Suppressor macrophage treated with lipopolysaccharide for 1 hour (primary cell): ENCODE measurements at places on chromosomes 1 and 21.

DNA sequence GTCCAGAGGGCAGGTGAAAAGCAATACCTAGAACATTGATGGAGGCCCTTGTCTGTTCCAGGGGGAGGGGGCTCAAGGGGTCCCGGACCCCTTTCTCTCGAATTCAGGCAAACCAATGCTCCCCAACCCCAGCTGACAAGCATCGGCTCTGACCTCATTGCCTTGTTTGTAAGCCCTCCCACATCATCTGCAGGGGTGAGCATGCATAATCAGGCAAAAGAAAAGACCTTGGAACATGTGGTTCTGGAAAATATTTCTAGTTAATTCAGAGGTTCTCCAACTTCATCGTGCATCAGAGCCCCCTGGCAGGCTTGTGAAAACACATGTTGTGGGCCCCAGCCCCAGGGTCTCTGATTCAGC, 231.3 kb downstream of the TOMM20 start:
- no peak for DNase-seq

GRCh38 chr1:178161516-178161915, 67.6 kb downstream of the RASAL2 start:
- DNase-seq: no peak

GRCh38 chr1:11116318-11116717, 16.6 kb upstream of the EXOSC10 start:
- no peak for DNase-seq

- no peak for DNase-seq
Observed at GRCh38 chr1:51282605-51283004, 46.5 kb downstream of the RNF11 start.

DNA sequence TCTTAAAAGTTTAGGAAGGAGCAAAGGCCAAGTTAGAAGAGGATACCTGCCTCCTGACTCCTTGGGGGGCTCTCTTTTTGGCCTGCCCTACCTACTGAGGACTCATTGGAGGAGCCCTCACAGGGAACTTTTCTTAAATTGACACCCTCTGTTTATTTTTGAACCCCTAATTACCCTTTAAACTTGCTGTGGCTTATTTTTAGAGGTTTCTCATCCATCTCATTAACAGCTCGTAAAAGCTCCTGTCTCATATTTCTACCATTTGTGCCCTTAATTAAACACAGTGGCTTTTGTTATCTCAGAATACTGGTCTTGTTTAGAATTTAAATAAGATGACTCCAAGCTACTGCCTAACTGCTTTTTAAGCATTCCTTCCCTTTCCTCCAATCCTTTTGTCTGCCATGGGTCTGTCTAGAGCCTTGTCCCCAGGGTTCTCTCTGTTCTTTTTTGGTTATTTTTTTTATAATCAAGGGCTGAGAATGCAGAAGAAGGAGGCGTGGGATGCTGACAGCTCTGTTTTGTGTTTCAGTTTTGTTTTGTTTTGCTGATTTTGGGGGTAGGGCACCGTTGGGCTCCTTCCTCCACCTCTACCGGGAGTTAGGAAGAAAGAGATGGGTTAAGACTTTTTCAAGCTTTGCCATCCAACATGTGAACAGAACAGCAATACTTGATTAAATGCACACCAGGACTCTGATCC, 78.0 kb downstream of the SYT6 start:
- peak; percentile 29 for DNase-seq

DNA sequence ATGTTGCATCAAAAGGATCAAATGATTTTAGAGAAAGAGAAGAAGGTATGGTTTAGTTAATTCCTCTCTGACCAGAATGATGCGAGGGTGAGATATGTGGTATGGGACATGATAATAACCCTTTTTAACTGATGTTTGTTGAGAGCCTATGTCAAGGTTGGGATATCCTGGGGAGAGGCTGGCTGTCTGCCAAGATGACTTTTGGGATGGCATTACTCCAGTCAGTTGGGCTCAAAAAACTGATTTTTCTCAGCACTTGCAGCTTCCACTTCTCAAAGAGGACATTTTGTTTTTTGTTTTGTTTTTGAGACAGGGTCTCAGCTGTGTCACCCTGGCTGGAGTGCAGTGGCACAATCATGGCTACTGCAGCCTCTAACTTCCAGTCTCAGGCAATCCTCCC, 17.7 kb upstream of the STX12 start:
- no peak for DNase-seq

GRCh38 chr1:6184083-6184783, 4.1 kb upstream of the CHD5 start:
- no peak for DNase-seq

DNA sequence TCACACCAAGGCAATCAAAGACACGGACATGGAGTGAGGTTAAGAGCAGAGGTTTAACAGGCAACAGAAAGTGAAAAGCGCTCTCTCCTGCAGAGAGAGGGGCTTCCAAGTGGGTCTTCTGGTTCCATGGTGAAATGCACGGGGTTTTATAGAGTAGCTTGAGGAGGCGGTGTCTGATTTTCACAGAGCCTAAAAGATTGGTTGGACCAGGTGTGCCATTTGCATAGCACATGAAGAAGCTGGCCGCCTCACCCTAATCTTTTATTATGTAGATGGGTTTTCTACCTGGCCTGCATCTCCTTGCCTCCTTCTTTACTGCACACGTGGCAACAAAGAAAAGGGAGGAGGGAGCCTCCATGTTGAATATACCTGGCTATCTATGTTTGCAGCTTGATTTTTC, 197.3 kb downstream of the RYR2 start:
- DNase-seq: no peak

- no peak for DNase-seq
Observed at GRCh38 chr1:47403321-47403910, 12.7 kb upstream of the FOXE3 start.

DNA sequence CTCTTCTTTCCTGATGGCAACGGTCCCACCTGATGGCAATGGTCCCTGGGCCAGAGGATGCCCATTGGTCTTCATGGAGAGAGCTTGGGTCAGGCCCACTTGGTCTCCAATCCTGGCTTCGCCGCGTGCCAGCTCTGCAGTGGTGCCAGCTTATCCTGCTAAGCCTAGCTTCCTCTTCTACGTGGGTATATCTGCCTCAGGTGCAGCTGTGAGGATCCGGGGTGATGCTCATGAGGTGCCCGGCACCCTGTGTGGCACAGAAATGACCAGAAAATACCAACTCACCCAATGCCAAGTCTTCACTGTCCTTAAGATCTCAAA, 437.4 kb downstream of the CAMTA1 start:
- DNase-seq: no peak

GRCh38 chr1:208731981-208732821, 488.0 kb upstream of the PLXNA2 start:
- DNase-seq: peak; percentile 45

DNA sequence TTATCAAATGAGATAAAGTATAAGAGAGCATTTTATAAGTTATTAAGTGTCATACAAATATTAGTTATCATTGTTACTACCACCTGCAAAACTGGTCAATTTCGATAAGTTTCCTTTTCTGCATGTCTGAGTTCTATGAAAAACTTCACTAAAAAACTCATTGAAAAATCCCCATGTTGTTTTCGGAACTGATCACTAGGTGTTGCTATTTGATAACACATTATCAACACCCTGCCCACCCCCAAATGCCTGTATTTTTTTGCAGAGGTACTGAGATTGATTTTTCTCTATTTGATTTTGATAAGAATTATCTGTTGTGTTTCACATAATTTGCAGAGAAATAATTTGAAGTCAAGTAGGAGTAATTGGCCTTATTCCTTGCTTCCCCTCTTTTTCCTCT, 22.1 kb upstream of the DISP1 start:
- DNase-seq: peak; percentile 46
